ENCODE measurements at places on chromosomes 12 and 14.

DNA sequence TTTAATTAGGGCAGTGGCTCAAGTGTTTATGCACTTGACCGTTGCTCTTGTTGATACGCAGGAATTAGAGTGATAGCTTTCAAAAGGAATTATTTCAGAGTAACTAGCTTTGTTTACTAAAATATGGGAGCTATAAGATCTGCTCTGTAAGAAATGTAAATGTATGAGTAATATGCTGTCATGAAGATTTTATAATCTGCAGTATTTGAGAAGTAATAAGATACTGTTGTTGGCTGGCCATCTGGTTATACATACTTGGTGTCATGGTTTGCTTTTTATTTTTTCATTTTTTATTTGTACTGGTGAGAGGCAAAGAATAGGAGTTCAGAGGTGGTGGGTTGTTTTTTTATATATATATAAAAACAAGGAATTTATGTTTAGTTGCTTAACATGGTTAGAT lies 58.5 kb downstream of the PLXNC1 start:
- DNase-seq, result no peak

DNA sequence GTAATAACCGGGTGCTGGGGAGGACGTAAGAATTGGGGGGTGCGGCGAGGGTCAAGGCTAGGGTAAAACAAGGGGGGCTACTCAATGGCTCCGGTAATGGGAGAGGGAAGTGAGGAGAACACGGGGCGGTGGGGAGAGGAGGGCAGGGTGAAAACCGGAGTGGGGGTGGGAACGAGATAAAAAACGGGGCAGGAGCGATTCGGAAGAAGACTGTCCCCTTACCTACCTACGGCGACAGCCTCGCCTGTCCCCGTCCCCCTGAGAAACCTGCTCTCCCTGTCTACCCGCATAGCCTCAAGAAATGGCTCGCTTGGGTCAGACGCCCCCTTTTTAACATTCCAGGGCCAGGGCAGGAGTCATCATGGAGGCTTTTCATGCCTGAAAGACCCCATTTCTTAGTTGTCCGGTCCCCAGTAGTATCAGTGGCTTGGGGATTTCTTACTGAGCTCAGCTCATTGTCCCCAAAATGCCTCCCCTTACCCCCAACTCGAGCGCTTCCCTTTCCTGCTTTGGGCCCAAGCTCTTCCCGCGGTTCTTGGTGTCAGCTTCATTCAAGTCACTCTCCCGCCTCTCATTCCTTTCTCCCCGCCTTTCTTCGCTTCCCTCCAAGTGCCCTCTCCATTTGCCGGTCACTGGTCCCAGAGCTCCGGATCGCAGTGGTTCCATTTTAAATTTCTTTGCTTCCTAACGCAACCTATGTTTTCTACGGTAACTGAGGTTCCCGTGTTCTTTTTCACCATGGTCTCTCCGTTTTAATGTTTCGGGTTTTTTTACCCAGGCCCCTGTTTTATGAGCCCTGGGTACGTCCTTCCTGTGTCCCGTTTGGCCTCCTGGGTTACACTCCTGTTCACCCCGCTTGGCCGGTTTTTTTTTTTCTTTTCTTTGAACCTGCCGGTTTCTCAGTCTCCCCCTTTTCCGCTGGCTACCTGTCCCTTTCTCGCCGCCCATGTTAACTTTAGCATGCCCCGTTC lies 1.2 kb upstream of the WSB2 start:
- DNase-seq, result peak; percentile 54

DNA sequence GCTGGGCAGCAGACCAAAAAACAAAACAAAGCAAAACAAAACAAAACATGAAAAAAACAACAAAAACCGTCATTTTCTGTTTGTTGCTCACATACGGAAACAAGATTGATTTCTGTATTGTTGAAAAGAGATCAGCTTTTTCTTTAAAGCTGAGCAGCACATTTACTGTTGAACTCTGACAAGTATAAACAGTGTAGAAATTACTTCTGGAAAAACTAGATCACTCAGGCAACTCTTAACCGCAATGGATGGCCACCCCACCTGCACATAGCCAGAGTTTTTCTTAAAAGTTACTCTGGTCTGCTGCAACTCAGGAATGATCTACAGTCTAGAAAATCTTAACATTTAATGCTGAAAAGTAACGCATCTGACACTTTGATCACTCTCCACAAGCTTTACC lies 80.9 kb downstream of the PPM1H start:
- no peak for DNase-seq

DNA sequence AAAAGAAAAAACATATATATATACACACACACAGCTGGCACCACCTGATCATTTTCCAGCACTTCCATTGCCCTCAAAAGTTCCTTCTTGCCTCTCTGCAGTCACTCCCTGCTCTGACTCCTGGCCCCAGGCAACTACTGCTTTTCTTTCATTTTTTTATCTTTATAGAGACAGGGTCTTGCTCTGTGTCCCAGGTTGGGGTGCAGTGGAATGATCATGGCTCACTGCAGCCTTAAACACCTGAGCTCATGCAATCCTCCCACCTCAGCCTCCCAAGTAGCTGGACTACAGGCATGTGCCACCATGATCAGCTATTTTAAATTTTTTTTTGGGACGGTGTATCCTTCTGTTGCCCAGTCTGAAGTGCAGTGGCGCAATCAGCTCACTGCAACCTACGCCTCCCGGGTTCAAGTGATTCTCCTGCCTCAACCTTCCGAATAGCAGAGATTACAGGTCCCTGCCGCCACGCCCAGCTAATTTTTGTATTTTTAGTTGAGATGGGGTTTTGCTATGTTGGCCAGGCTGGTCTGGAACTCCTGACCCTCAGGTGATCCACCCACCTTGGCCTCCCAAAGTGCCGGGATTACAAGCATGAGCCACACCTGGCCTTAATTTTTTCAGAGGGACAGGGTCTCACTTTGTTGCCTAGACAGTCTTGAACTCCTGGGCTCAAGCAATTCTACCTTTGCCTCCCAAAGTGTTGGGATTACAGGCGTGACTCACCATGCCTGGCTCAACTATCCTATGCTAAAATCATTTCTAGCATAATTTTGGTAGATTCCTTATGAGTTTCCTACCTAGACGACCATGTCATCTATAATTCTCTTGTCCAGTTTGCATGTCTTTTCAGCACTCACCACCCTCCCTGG lies 7.8 kb downstream of the HSP90AA1 start:
- no peak for DNase-seq

- DNase-seq, result no peak
These were observed 225.7 kb downstream of the PHLDA1 start for GRCh38 chr12:75805905-75806304.

DNA sequence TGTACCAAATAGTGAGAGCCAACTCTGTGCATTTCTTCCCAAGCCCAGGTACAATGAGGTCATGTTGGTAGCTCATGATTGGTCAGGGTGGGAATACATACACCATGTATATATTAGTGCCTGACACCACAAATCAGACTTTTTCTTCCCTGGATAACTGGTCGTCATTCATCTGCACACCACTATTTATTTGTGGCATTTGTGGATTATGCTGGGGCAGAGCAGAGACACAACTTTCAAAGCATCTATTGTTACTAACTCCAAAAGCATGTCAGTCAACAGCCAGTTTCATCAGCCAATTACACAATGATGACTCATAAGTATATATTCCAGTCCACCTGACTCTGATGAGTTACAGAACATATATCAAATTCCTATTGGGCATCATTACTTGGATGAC lies 181.7 kb downstream of the ADAMTS20 start:
- no peak for DNase-seq

GRCh38 chr12:122099280-122099749 lies 20.8 kb downstream of the MLXIP start:
- DNase-seq, result no peak

DNA sequence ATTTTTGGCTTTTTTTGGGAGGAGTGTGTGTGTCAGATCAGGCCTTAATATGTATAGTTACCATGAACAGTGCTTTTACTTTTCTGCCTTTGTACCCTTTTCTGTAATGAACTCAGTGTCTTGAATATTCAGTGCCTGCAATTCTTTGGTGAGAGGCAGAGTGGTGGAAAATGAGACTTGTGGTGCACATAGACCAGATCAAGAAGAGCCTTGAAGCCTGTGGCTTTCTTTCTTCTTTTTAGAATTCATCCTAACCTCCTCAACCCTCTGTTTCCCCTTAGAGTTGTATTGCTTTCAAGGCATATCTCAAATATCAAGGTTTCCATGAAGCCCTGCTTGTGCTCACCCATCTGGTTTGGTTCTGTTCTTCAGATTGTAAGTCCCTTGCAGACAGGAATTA lies 2.6 kb downstream of the YLPM1 start:
- DNase-seq, result no peak

- no peak for DNase-seq
These were observed 70.0 kb downstream of the CHST11 start for GRCh38 chr12:104526751-104527150.

- DNase-seq, result no peak
These were observed 38.6 kb downstream of the NOC4L start for GRCh38 chr12:132182711-132183365.

DNA sequence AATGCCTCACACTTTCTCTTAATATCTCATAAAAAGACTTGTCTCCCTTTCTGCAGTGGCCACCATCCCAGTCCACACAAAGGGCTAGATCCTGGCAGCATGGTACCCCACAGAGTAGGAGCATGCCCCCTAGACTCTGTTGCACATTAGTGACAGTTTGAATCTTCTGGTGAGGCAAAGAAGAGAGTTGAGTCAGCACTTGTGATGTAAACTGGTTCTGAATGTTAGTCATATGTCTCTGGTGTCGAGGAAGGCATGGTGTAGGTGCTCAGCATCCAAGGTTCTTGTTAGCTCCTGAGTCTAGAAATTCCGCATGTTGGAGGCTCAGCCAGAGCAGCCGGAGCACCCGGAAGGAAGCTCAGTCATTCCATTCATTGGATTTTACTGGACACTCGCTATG lies 9.8 kb downstream of the TTC9 start:
- no peak for DNase-seq

DNA sequence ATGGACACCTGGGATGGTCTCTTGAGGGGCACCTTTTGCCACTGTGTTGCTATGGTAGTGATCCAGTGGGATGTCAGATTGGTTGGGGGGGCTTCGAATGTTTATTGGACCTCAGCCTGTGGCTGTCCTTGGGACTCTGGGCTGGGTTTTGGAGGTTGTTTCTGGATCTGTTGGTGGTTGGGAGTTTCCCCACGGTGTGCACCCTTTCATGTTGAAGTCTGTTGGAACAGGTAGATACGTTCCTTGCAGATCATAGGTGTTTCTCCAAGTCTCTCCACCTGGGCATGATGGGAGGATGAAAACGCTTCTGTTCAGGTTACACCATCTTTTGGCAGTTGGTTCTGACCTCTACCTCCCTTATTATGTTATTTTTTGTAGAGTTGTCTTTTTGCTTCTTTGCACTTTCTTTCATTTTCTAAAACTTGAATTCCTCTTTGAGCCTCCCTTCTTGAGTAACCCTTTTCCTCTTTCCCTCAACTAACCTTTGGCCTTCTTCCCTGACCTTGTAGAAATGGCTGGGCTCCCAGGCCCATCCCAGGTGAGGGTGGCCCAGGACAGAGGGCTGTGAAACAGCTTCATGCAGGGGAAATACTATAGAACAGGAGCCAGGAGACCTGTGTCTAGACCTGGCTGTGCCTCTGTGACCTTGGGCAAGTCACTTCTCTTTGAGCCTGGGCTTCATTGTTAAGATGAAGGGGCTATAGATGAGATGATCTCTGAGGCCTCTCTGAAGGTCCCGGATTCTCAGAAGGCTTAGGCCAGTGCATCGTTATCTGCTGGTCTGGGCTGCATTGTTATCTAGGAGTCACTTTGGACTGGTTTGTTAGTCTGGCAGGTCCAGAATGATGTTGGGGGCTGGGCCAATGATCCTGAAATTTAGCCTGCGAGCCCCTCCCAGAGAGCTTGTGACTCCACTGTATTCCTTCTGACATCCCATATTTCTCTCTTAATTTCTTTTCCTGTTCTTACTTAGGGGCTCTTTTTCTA lies 2.0 kb downstream of the ATN1 start:
- no peak for DNase-seq

DNA sequence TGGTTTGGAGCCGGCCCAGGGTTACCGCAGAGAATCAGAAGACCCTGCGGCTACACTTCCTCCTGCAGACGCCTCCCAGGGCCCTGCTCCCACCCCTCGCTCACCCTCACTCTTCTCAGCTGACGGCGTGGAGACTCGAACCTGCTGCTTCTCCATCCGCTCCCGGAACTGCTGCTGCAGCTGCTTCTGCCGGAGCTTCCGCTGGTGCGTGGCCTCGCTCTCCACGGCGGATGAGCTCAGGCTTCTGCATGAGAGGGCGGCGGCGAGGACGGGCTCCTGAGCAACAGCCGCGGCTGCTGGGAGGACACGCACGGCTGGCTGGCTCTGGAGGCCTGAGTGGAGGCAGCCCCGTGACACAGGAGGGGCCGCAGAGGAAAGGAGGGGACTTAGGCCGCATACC lies 33.3 kb downstream of the RAD52 start:
- DNase-seq, result no peak

DNA sequence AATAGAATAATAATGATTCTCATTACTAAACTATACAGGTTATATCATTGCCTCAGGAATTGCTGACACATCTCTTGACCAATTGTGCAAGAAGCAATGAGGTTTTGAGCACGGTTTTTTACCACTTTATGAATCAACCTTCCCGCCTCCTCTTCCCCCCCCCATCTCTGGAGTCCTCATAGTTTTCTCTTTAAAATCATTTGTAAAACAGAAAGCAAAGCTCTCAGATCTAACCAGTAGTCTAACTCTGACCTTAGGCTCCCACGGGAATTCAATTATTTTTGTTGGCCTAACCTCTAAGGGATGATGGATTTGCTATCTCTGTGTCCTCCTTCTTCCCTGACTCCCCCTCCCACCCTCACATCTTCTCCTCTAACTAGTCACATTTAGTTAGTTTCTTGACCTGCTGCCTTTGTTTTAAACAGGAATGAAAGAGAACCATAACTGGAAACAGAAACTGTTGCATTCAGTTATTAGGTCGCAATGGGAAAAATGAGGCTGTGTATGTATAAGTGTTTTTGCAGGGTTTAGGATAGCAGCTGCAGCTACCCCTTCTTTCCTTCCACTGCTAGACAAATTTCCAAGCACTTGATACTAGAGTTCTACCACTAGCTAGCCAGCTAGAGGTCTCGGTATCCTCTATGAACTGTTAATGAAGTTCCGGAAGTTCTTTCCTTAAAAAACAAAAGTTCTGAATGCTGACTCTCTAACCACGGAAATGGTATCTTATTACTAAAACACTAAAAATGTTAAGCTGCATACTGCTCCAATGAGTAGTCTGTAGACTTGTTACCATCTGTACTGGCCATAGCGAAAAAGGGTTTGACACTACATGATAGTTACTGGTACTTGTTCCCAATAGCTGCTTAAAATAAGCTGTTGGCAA lies 65.4 kb downstream of the TAOK3 start:
- no peak for DNase-seq

GRCh38 chr12:121632069-121632970 lies 6.0 kb downstream of the ORAI1 start:
- no peak for DNase-seq

DNA sequence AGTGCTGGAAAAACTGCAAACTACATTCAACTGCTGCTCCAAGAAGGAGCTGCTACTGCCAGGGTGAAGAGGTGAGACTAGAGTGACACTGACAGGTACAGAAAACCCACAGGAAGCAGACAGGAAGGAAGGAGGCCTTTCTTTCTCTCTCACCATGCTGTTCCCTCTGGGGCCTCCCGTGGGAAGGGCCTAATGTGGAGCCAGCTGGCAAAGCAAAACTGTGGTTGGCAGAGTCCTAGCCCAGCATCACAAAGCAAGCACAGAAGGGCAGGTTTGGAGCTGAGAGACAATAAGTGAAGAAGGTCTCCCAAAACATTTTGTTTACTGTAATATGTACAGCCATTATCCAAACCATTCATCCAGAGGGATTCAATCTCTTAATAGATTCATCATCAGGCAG lies 122.5 kb upstream of the MAX start:
- no peak for DNase-seq

- DNase-seq, result no peak
These were observed 55.8 kb upstream of the GALNT9 start for GRCh38 chr12:132384916-132385774.

- no peak for DNase-seq
These were observed 8.2 kb downstream of the VDR start for GRCh38 chr12:47896633-47897032.
